GF-D8 (cell line): ENCODE measurements at places on chromosomes 7 and 10.
A peak's percentile ranks its signal among the peaks of the same experiment; 100 is the strongest.

DNA sequence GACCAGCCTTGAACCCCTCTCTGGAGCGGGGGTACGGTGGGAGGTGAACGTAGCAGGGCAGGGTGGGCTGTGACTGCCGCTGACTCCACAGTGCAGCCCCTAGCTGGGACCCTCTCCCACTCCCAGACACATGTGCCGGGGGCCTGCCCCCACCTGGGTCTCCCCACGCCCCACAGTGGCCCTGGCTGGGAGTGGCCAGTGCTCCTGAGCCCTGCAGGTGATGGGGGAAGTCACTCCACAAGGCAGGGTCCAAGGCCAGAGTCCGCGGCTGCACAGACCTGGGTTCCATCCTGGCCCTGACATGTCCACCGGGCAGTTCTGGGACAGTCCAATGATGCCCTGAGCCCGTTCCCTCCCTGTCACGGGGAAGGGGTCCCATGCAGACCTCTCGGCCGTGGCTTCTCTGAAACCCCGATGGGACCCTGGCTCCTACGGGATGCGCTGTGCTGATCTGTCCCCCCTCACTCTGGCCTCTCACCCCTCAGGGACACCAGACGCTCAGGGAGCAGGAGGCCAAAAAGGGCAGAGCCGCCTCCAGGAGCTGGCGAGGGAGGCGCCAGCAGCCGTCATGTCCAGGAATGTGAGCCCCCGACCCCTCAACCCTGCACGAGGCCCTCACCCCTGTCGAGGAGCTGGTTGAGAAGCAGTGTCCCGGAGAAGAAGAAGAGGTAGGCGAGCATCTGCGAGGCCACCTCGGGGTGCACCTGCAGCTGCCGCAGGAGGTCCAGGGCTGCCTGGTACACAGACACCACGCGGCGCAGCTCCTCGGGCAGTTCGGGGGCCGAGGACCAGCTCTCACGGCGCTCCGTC is 40.4 kb downstream of the AP5Z1 start:
- DNase-seq = no peak

GRCh38 chr10:119078422-119079179 is 2.0 kb downstream of the EIF3A start:
- DNase-seq = no peak

DNA sequence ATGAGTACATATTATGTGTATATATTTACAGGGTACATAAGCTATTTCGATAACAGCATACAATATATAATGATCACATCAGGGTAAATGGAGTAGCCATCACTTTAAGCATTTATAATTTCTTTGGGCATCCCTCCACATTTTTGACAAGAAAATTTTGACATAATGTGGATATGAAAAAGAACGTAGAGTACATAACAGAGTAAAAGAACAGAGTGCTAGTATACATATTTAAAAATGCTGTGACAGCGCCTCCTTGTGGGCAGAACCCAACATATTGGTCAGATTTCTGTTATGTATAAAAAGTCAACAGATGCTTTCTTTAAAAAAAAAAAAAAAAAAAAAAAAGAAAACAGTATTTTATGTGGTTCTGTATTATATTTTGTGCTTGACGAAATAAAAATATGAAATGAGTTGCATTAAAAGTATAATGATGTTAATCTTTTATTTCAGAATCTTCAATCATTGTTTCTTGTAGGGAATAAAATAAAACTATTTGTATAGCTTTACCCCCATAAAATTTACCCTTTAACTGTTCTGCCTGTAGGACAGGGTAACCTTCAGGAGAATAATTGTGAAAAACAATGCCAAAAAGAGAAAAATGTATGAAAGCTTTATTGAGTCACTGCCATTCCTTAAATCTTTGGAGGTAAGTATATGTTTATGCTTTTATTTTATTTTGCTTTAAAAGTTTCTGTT is 18.3 kb upstream of the HBP1 start:
- no peak for DNase-seq

DNA sequence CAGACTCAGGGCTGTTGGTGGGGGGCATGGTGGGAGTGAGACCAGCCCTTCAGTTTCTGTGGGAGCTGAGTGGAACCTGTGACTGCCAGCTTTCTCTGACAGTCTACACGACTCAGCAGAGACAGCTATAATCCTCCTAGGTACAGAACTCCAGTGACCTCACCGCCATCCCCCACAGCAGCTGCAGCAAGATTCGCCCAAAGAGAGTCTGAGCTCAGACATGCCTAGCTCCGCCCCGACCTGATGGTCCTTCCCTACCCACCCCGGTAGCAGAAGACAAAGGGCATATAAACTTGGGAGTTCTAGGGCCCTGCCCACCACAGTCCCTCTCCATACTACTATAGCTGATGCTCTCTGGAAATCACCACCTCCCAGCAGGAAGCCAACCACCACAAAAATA is 500.1 kb downstream of the ETV1 start:
- DNase-seq = no peak

DNA sequence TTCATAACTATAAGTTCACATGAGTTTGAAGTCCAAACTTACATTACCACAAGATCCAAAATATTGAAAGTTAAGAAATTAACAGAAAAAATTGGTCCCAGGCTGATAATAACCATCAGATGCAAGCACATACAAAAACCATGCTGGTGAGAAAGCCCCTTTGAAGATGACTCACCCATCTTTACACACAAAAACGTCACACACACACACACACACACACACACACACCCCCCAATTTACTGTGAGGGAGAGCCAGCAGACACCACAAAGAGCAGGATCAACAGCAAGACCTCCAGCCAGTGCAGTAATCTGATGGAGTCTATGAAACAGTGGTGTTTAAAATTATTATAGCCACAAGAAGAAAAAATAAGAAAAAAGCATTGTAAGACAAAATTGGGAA is 50.1 kb upstream of the DRGX start:
- no peak for DNase-seq

- no peak for DNase-seq
Observed at GRCh38 chr10:128487517-128487916, 361.3 kb upstream of the MKI67 start.

- no peak for DNase-seq
Observed at GRCh38 chr7:128388145-128388485, 21.7 kb downstream of the IMPDH1 start.

DNA sequence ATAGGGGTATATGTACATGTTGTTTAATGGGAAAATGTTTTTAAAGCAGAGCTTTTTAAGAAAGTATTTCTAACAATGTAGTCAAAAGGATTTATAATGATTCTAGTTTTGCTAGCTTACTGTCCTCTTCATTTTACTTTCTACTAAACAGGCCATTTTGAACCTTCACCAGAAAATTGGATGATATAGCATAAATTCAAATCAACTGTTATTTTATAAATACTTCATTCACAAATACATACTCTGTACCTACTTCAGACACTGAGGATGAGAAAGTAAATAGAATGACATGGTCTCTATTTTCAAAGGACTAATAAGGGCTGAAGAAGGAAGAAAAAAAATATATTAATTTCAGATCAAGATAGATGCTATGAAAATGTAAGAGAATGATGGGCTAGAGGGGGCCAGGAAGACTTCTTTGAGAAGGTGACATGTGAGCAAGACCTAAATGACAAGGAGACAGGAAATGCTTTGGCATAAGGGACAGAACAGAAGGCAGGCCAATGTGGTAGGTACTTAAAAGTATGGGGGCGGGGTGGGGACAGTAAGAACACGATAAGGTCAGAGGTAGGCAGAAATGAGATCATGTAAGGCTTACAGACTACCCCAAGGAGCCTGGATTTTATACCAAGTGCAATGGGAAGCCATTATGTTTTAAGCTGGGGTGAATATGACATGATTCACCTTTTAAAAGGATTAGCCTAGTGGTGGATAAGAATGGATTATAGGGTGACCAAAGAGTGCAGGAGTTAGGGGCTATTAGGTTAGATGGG is 5.2 kb downstream of the NAMPT start:
- DNase-seq = no peak

- DNase-seq = no peak
Observed at GRCh38 chr7:134919240-134919641, 67.1 kb upstream of the AGBL3 start.

- DNase-seq = no peak
Observed at GRCh38 chr7:55261386-55261770, 103.8 kb upstream of the LANCL2 start.

DNA sequence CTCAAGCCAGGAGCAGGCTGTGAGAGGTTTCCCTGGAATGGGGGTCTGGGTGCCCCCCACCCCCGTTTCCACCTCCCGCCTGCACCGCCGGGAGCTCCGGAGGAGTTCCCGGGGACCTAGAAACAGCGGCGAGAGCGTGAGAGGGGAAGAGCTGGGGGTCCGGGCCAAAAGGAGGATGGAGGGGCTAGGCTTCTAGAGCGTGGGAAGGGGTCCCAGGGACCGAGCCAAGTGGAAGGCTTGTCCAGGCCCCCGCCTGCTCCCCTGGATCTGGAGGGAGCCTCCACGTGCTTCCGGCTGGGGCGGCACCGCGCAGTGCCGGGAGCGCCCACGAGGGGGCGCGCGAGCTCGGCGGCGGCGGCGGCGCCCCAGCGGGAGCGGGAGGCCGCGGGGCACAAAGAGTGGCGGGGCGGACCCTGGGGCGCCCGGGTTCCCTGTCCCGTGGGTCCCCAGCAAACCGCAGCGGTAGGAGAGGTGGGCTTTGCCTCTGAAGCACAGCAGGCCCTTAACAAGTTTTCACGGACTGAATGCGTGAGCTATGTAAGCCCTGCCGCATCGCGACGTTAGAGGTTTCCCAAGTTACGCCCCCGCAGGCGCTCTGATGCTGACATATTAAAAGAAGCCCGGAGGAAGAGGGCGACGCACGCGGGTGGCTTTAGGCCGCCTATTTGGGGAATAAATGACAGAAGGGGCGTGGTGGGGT is 104.4 kb upstream of the LRRC4 start:
- no peak for DNase-seq

DNA sequence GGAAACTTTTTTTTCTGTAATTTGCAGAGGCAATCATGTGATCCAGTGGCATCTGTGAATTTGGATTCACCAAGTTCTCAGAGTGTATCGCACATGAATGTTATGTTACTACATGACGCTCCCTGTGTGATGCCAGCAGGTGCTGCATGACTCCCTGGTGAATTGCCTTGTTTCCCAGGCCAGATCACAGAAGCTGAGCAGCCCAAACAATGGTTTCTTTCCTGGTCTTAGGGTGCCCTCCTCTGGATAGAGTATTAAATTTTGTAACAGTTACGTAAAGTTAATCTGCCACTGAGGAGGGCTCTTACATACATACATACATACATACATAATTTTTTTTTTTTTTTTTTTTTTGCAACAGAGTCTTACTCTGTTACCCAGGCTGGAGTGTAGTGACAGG is 3.6 kb downstream of the ZSCAN21 start:
- DNase-seq = peak; percentile 38

GRCh38 chr7:18573410-18574234 is 78.1 kb downstream of the HDAC9 start:
- DNase-seq = no peak

- no peak for DNase-seq
Observed at GRCh38 chr7:91632234-91632940, 248.1 kb downstream of the MTERF1 start.

- no peak for DNase-seq
Observed at GRCh38 chr10:114967071-114967470, 29.1 kb downstream of the TRUB1 start.

DNA sequence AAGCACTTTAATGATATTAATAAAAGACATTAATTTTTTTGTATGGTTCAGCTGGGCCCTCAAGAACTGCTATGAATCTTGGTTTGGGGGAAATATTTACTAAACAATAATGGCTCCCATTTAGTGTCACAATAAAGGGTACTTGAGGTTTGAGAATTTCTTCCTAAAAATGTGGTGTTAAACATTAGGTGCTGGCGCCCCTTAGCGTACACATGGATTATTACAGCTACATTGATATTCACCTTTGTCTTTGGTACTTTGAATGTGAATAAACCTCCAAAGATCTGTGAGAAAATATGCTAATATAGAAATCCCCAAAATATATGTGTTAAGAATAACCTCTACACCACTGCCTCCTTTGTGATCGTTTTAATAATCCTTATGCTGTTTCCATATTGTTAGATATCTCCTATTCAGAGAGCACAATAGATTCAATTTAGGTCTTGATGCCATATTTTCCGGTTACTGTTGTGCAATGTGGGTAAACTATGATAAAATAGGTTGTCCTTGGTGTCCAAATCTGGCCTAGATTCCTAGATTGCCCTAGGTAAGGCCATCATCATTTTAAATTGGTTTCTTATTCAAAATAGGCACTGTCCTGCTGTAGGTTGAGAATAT is 161.8 kb upstream of the CACNA2D1 start:
- peak; percentile 48 for DNase-seq

DNA sequence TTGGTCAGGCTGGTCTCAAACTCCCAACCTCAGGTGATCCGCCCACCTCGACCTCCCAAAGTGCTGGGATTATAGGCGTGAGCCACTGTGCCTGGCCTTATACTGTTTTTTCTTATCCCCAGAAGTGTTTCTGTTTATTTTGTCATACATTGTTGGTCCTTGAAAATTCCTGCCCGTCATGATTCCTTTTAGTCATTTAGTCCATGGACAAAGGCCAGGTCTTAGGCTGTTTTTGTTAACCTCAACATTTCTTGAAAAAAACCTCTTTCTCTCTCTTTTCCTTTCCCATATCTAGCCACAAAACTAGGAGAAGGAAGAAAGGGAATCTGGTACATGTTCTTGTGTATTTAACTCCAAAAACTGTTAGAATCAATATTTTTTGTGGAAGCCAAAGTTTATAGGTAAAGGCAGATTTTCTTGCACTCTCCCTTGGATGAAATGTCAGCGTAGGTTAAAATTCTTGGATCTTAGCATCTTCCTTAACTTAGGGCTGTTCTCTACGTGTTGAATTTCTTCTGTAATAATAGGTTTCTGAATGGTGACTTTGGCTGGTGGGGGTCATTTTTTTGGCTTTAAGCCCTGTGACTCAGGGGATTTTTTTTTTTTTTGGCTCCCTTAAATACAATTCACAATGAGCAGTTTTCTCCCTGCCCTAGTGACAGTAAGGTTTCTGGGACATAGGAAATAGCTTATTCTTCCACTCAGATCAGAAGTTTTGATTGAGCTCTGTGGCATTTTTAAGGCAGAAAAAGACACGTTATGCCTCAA is 500.8 kb downstream of the AUTS2 start:
- DNase-seq = no peak

DNA sequence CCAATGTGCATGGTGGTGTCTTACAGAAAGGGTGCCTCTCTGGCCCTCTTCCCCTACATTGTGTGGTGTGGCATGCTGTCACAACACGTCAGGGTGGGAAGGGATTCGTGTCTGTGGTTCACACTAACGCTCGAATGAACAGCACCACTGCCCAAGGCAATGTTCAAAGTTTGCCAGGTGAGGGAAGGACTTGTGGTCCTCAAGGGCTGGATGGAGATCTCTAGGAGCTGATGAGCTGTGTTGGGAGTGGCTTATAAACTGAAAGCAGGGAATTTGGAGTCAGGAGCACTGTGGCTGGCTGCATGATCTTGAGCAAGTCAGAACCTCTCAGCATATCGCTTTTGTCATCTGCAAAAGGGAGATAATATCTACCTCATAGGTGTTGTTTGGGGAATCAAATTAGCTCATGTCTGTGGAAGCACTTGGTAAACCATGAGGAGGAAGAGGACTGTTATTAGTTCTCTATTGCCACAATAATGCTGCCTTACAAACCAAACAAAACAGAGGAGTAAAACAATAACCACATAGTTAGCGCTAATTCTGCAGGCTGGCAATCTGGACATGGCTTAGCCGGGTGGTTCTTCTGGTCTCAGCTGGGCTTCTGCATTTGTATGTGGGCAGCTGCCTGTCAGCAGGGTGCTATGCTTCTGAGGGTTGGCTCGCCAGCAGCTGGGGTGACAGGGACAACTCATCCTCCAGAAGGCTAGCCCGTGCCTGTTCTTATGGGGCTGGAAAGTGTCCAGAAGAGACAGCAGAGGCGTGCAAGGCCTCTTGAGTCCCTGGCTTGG is 22.9 kb upstream of the C10orf105 start:
- peak; percentile 46 for DNase-seq
